ENCODE measurements at places on chromosomes 3 and 15.

- no peak for DNase-seq
These were observed 2.2 kb downstream of the WDR6 start for GRCh38 chr3:49009396-49009795.

- DNase-seq: no peak
These were observed 23.6 kb downstream of the GABRA5 start for GRCh38 chr15:26890451-26890850.

DNA sequence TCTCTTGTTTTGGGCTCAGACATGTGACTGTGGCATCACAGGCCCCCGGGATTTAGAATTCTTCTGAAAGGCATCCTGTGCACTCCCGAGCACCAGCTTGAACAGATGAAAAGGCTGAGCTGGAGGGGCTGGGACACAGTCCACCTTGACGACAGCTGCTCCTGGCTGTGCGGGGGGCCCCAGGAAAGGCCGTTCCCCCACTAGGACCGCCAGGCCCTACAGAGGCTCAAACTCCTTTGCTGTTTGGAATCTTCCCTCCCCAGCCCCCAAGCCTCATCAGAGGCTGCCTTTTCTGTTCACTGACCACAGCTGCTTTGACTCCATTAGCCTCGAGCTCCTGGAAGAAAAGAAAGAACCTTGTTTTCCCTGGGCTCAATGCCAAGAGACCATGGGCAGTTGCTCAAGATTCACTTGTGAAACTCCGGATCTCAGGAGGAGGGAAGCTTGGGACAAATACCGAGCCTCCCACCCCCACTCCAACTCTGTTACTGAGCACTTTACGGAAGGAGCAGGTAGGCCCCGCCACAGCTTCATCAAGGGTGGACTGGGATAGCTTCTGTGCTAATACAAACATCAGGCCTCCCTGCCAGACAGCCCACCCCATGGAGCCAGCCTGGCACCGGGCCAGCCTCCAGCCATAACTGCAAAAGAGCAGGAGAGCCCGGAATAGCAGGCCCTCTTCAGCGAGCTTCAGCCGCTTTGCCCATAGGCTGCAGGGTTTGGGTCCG, 15.7 kb downstream of the CIDEC start:
- DNase-seq: no peak

GRCh38 chr3:59506191-59506590, 456.4 kb upstream of the CFAP20DC start:
- DNase-seq: no peak

Measured in SW480 (cell line).